Adrenal gland (tissue), 19 donors: ENCODE measurements at places on chromosomes 7 and 10. TPM values are rescaled to one million over a fixed set of nuclear protein-coding genes. Genes with fewer than 3 reads are reported as not detected.

DNA sequence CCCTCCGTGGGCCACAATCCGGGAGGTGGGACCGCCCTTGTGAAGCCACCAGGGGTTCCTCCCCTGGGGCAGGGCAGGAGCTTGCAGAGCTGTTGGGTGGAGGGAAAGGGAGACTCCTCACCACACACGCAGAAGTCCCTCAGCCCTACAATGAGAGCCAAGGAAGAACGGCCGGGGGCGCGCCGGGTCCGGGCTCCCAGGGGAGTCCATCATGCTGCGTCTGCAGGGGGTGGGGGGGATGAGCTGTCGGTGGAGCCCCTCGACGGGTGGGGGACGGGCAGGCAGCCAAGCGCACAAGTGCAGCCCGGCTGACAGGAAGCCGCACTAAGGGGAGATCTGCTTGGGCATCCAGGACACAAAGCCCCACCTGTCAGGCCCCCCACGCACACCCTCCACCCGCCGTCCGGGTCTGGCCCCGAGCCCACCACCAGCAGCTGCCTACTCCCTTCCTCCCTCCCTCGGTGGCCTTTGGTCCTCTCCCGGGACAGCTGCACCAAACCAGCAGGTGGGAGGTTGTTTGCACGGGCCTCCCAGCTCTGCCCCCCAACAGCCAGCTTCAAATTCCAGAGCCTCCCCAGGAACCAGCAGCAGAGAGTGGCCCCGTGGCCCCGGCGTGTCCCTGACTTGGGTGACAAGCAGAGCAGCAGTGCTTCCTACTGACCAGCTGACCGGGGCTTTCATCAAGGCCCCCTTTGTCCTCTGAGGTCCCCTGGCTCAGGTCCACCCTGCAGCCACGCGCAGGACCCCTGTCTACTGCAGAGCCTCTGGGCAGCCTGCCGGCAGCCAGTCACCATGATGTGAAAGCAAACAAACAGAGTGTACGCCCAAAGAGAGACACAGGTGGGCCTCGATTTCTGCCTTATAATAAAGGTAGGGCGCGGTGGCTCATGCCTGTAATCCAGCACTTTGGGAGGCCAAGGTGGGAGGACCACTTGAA is 50.3 kb downstream of the HIP1 start:
- no peaks in the 10 kb centered on the region for H3K27me3 ChIP-seq
- no peak for DNase-seq
- H3K4me3 ChIP-seq = no peak overlapping the region
- no peaks in the 10 kb centered on the region for H3K36me3 ChIP-seq
- no peaks in the 10 kb centered on the region for H3K4me1 ChIP-seq

DNA sequence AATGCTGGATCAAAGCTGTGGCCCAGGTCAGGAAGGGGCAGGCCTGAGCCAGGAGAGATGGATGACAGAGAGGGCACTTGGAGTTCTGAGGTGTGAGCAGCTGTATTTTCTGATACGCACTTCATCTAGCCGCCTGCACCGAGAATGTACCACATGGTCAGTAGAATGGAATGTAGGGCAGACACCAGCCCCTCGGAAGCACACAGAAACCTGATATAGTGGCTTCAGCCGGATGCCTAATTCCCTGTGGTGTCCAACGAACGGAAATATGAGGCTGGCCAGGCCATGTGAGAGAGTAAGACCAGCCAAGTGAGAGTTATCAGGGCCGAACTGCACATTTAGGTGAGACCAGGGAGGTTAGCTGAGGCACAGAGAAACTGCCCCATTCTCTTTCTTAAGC is 46.7 kb upstream of the PLCE1 start:
- no peak for DNase-seq
- H3K27me3 ChIP-seq = no peaks in the 10 kb centered on the region
- no peak overlapping the region for H3K27ac ChIP-seq
- no peaks in the 10 kb centered on the region for H3K4me1 ChIP-seq
- H3K4me3 ChIP-seq = no peak overlapping the region

The LRIT1 gene
- total RNA-seq = not detected

- H3K27me3 ChIP-seq = no peaks in the 10 kb centered on the region
- H3K27ac ChIP-seq = no peak overlapping the region
- no peaks in the 10 kb centered on the region for H3K4me1 ChIP-seq
- DNase-seq = no peak
- no peak overlapping the region for H3K4me3 ChIP-seq
Observed at GRCh38 chr10:95783741-95784140, 27.8 kb downstream of the ENTPD1 start.

GRCh38 chr10:71084061-71084817 is 128.1 kb upstream of the UNC5B start:
- H3K4me3 ChIP-seq = no peak overlapping the region
- no peaks in the 10 kb centered on the region for H3K4me1 ChIP-seq
- DNase-seq = peak; percentile 11
- H3K36me3 ChIP-seq = no peaks in the 10 kb centered on the region
- H3K27ac ChIP-seq = no peak overlapping the region

The GHRHR gene
- 0.60 TPM for total RNA-seq

DNA sequence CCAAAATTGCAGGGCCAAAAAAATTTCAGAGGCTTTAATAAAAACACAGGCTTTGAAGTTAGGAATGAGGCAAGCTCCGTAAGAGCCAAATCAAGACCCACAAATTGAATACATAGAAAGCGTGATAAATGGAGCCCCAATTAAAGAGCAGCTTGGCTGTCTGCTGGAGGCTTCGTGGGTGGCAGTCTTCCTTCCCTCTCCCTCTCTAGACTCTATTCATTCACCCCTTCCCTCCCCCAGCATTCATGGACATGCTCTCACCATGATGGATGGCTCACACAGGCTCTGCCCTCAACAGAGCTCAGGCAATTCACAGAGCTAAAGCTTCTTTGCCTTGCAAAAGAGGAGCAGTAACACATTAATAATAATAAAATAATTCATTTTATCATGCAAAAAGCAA is 214.1 kb downstream of the HERPUD2 start:
- H3K4me1 ChIP-seq = no peaks in the 10 kb centered on the region
- no peak for DNase-seq
- H3K27me3 ChIP-seq = no peaks in the 10 kb centered on the region
- no peaks in the 10 kb centered on the region for H3K36me3 ChIP-seq

DNA sequence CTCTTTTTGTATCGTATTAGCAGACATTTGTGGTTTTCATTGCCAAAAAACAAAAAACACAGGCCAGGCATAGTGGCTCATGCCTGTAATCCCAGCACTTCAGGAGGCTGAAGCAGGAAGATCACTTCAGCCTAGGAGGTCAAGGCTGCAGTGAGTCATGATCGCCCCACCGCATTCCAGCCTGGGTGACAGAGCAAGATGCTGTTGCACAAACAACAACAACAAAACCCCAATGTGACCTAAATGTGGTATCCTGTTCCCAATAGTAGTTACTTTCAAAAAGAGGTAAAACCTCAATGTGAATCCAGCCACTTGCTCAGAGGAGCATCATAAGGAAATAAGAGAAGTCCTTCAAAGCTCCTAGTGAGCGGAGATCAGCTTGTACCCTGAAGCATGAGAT is 45.8 kb upstream of the SKAP2 start:
- no peak overlapping the region for H3K27ac ChIP-seq
- no peaks in the 10 kb centered on the region for H3K36me3 ChIP-seq
- peaks cover 10% of the 10 kb centered on the region for H3K4me1 ChIP-seq
- no peaks in the 10 kb centered on the region for H3K27me3 ChIP-seq
- DNase-seq = peak; percentile 79
- H3K4me3 ChIP-seq = no peak overlapping the region

The HKDC1 gene
- total RNA-seq = 0.67 TPM

- H3K36me3 ChIP-seq = no peaks in the 10 kb centered on the region
- H3K4me1 ChIP-seq = no peaks in the 10 kb centered on the region
- H3K4me3 ChIP-seq = no peak overlapping the region
- no peak overlapping the region for H3K27ac ChIP-seq
- no peak for DNase-seq
Observed at GRCh38 chr7:71625545-71625944, 493.6 kb downstream of the GALNT17 start.

The OR2A12 gene
- not detected for total RNA-seq

DNA sequence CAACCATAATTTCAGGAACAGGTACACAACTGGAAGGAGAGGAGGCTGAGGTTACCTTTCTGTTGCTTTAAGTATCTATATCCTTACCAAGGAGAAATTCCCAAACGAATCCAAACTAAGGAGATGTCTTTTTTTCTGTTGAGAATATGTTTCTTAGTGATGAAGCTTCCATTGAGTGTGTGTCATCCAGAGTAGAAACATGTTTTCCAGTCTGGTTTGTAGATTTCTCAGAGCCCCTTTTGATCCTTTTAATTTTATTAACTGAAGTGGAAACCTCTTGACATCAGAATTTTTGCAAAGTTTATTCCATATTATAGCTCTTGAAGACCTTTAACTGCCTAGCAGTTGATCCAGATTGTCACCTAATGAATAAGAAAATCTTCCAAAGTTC is 207.1 kb upstream of the FERD3L start:
- no peak overlapping the region for H3K27ac ChIP-seq

- no peaks in the 10 kb centered on the region for H3K4me1 ChIP-seq
- no peaks in the 10 kb centered on the region for H3K27me3 ChIP-seq
- H3K27ac ChIP-seq = no peak overlapping the region
- H3K36me3 ChIP-seq = no peaks in the 10 kb centered on the region
- DNase-seq = no peak
Observed at GRCh38 chr10:2392145-2392812, 655.0 kb upstream of the ADARB2 start.

- H3K36me3 ChIP-seq = no peaks in the 10 kb centered on the region
- H3K27ac ChIP-seq = no peak overlapping the region
- no peak for DNase-seq
Observed at GRCh38 chr10:79436066-79436849, 9.2 kb downstream of the ZCCHC24 start.

The FAM241B gene
- 1.9 TPM for total RNA-seq

The LGI1 gene
- total RNA-seq = 0.69 TPM

GRCh38 chr10:91944880-91945630 is 21.5 kb downstream of the BTAF1 start:
- no peaks in the 10 kb centered on the region for H3K4me1 ChIP-seq
- H3K27me3 ChIP-seq = no peaks in the 10 kb centered on the region
- no peak overlapping the region for H3K27ac ChIP-seq
- no peak overlapping the region for H3K4me3 ChIP-seq

DNA sequence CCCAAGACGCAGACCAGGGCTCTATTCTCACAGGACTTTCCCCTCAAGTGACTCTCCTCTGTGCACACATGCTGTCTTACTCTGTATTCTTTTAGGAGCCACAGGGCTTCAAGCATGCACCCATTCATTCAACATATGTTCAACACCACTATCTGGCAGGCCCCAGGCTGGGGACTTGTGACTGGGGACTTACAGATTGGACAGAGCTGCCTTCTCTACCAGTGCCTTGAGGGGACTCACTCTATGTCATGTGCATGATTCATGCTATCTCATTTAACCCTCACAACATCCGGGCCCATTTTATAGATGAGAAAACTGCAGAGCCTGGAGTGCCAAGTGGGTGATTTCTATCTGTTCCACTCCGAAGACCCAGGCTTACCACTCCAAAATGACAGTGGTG is 34.3 kb downstream of the MYL10 start:
- H3K4me3 ChIP-seq = no peak overlapping the region
- H3K36me3 ChIP-seq = no peaks in the 10 kb centered on the region
- no peak for DNase-seq

GRCh38 chr7:156147756-156148504 is 335.7 kb upstream of the SHH start:
- H3K36me3 ChIP-seq = no peaks in the 10 kb centered on the region
- H3K27ac ChIP-seq = no peak overlapping the region
- no peaks in the 10 kb centered on the region for H3K27me3 ChIP-seq

DNA sequence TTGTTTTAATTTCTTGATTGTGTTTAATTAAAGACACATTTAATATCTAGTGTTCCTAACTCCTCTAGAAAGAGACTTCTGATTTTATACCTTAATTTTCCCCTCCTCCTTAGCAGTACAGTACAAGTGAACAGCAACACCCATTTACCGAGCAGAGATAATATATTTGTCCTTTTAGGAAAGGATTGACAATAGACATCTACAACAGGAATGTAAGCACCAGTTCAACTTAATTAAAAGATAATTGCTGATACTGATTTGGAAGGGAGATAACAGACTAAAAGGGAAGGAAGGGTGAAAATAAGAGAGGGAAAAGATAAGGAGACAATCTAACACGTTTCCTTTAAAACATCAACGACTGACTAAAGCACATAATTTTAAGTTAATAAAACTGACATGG is 119.3 kb downstream of the SRPK2 start:
- H3K4me1 ChIP-seq = peaks cover 34% of the 10 kb centered on the region
- H3K27me3 ChIP-seq = no peaks in the 10 kb centered on the region
- H3K27ac ChIP-seq = peak overlapping the region; percentile 81
- no peak overlapping the region for H3K4me3 ChIP-seq
- H3K36me3 ChIP-seq = no peaks in the 10 kb centered on the region
- DNase-seq = no peak

GRCh38 chr10:76398043-76398710 is 966.8 kb downstream of the LRMDA start:
- peak overlapping the region; percentile 4 for H3K4me3 ChIP-seq
- DNase-seq = peak; percentile 49
- peak overlapping the region; percentile 79 for H3K27ac ChIP-seq
- no peaks in the 10 kb centered on the region for H3K27me3 ChIP-seq
- H3K4me1 ChIP-seq = peaks cover 21% of the 10 kb centered on the region
- no peaks in the 10 kb centered on the region for H3K36me3 ChIP-seq

The KIAA1217 gene
- 20.0 TPM for total RNA-seq

DNA sequence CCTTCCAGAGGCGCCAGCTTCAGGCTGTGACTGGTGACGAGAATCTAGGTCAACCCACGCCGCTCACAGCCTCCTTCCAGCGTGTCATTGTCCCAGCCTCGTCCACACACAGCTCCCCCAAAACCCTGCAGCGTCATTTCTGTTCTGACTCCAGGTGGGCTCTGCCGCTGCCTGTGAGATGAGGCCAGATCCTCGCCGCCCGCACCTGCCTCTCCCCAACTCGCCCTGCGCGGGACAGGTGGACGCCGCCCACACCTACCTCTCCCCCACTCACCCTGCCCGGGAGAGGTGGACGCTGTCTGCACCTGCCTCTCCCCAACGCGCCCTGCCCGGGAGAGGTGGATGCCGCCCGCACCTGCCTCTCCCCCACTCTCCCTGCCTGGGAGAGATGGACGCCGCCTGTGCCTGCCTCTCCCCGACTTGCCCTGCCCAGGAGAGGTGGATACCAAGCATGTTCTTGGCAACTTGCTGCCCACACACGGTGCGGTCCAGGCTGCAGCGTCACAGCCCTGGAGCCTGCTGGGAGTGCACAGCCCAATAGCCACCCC is 32.0 kb upstream of the CFAP46 start:
- H3K4me1 ChIP-seq = no peaks in the 10 kb centered on the region
- no peak overlapping the region for H3K27ac ChIP-seq
- H3K4me3 ChIP-seq = no peak overlapping the region
- peaks cover 32% of the 10 kb centered on the region for H3K27me3 ChIP-seq
- no peak for DNase-seq
- H3K36me3 ChIP-seq = no peaks in the 10 kb centered on the region

GRCh38 chr7:64888561-64888900 is 14.5 kb upstream of the ZNF273 start:
- no peaks in the 10 kb centered on the region for H3K36me3 ChIP-seq
- H3K27me3 ChIP-seq = no peaks in the 10 kb centered on the region
- no peak for DNase-seq
- H3K4me3 ChIP-seq = peak overlapping the region; percentile 18

- no peak for DNase-seq
- no peaks in the 10 kb centered on the region for H3K36me3 ChIP-seq
- no peak overlapping the region for H3K27ac ChIP-seq
- peaks cover 18% of the 10 kb centered on the region for H3K27me3 ChIP-seq
- H3K4me3 ChIP-seq = no peak overlapping the region
Observed at GRCh38 chr7:32074787-32075585, 4.8 kb upstream of the PDE1C start.

- H3K27me3 ChIP-seq = no peaks in the 10 kb centered on the region
- DNase-seq = peak; percentile 92
- peaks cover 23% of the 10 kb centered on the region for H3K4me1 ChIP-seq
- peak overlapping the region; percentile 78 for H3K27ac ChIP-seq
- H3K36me3 ChIP-seq = no peaks in the 10 kb centered on the region
Observed at GRCh38 chr10:624605-625332, 64.7 kb downstream of the DIP2C start.

The STAG3 gene
- 1.8 TPM for total RNA-seq

The COL13A1 gene
- total RNA-seq = 0.54 TPM
